ENCODE measurements at places on chromosomes 1 and 21.

DNA sequence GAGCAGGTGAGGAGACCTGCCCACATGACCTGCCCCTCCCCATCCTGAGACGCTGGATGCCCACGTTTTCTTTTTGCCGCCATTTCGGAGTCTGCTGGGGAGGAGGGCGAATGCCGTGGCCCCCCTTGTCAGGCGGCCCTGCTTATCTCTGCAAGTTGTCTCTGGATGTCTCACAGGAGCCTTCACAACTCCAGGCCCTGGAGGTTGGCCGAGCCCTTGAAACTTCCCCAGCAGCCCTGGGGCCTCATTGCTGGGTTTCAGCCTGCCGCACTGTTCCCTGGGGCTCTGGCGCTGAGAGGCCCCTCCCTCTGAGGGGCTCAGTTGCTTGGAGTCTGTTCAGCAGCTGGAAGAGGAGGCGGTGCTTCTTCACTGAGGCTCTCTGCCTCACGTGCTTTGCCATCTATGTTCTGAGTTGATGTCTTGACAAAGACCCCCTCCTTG is 29.8 kb upstream of the ZBTB21 start:
- no peak for DNase-seq

- DNase-seq: peak; percentile 6
Measured at GRCh38 chr1:228151180-228151925, 1.6 kb downstream of the GJC2 start.

GRCh38 chr1:24357038-24357437 is 37.9 kb downstream of the GRHL3 start:
- no peak for DNase-seq

DNA sequence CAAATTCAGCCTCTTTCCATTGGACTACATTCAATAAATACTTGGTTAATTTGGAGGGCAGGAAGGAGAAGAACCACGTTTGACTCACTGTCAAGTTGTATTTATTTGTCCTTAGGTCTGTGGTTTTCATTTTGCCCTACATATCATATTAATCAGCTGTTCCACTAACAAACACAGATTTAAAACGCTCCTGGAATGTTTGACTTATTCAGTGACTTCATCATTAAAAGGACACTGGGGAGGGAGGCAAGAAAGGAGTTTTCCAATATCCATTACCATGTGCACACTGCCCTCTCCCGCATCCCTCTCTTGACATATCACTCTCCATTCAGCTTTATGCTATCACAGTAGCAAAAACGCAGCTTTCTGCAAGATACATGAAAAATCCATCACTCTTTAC is 98.2 kb upstream of the C1orf87 start:
- DNase-seq: no peak

- DNase-seq: peak; percentile 34
Measured at GRCh38 chr1:206738370-206739366, 31.9 kb upstream of the IL19 start.

GRCh38 chr1:98963064-98963758 is 41.5 kb downstream of the PLPPR5 start:
- no peak for DNase-seq

- DNase-seq: no peak
Measured at GRCh38 chr1:230026572-230026971, 40.5 kb upstream of the GALNT2 start.

- no peak for DNase-seq
Measured at GRCh38 chr1:115829947-115830346, 11.0 kb downstream of the NHLH2 start.

- DNase-seq: no peak
Measured at GRCh38 chr1:202547215-202547614, 163.0 kb downstream of the SYT2 start.

DNA sequence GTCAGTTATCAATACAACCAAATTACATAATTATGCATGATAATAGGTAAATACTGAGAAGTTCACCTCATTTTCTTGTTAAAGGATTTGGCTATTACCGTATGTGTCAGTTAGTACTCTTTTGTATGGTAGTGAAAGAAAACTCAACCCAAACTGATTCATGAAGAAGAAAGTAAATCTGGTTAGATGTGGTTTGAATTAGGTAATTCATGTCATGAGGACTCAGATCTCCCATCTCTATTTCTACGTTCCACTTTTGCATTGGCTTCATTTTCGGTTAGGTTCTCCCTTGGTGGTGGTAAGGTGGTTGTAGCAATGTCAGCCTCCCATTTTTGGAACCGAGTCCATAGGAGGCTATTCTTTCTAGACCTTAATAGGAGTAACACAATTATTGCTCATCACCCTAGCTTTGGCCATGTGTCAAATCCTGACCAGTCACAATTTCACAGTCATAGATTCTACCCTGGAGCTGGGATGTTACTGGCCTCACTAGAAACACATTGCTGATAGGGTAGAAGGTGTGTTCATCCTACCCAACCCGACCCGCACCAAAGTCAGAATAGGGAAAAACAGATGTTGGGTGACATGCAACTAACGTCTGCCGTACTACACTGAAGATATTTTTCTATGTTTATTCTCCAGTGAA is 97.6 kb downstream of the OSBPL9 start:
- DNase-seq: no peak

DNA sequence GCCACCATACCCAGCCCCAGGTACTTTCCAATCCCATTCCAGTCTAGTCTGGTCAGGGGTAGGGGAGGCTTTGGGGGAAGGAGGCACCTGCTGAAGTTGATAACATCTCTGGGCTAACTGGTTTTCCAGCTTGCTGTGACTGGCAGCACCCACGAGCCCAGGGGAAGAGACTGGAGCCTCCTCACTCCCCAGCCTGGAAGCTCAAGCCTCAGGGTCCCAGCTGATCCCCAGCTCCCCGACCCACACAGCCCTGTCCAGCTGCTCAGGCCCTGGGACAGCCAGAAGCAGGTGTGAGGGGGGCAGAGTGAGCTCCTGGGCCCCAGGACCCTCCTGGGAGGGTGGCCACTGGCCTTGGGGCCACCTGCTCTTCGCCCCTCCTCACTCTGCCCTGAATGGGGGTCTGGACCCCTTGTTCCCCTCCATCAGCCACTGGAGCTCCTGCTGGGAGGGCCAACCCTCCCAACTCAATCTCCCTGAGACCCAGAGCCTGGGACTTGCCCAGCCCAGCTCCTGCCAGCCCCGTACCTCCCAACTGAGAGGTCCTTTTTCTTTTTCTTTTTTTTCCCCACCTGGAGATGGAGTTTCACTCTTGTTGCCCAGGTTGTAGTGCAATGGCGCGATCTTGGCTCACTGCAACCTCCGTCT is 23.5 kb upstream of the RNU1-4 start:
- no peak for DNase-seq

DNA sequence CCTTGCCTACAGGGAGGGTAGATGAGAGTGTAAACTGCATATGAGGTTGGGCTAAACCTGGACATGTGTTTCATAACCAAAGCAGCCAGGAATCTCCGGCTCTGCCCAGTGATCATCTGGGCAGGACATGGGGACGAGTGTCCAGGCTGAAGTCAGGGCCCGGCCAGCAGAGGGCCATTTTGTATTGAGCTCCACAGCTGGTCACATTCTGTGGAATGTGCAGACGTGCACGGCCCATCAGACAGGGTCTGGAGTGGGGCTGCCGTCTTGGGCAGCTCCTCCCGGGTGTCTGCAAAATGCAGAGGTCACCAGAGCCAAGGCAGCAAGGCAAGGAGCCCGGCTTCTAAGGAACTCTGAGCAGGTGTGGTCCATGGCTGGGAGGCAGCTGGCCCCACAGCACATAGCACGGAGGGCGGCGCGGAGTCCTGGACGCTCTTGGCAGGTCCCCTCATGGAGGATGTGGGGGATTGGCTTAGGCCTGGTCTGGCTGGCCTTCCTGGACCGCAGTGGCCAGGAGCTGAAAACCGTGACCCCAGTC is 6.2 kb downstream of the LRRC3 start:
- DNase-seq: no peak

DNA sequence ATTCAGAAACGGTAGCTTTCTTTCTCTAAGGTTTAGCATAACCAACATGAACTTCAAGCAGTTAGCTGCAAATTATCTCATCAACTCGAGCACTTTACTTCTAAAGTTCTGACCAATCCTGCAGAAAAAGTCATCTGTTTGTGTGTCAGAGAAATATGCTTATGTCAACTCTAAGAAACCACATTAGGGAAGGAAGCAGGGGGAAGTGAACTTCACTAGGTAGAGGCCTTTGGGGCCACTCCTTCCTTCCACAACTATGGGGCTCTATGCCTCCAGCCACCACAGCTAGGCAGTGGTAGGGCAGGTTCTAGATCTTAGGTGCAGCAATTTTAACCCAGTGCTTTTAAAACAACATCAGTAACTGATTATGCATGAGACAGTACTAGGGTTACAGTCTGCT is 375.9 kb downstream of the DSCAM start:
- no peak for DNase-seq

GRCh38 chr1:99239690-99240089 is 24.6 kb upstream of the PLPPR4 start:
- DNase-seq: no peak

Measured in activated CD8-positive, alpha-beta T cell treated with anti-CD3 and anti-CD28 coated beads for 36 hours (primary cell).